ENCODE measurements at places on chromosomes 12 and 14. TPM values are rescaled to one million over a fixed set of nuclear protein-coding genes. Genes with fewer than 3 reads are reported as not detected.

Gene TSPAN11
- 0.64 TPM for total RNA-seq

Gene AKAP6
- total RNA-seq = 11.0 TPM

Gene GALNT8
- total RNA-seq = 0.72 TPM

Gene TEDC1
- total RNA-seq = 15.8 TPM

Gene CD27
- total RNA-seq = not detected

Gene ARHGAP9
- 6.1 TPM for total RNA-seq

Gene LALBA
- not detected for total RNA-seq

Gene CLEC2B
- 61.9 TPM for total RNA-seq

Gene KLRF1
- total RNA-seq = not detected

Gene SETD1B
- 16.6 TPM for total RNA-seq

Gene TMTC1
- total RNA-seq = 25.8 TPM

Gene ADCY4
- 4.4 TPM for total RNA-seq

Gene SAMD15
- total RNA-seq = 0.93 TPM

Gene MYH6
- not detected for total RNA-seq

Gene ULK1
- 102 TPM for total RNA-seq

Gene C3AR1
- total RNA-seq = 0.79 TPM

Gene LRP1-AS
- not detected for total RNA-seq

Gene EPYC
- total RNA-seq = not detected

Gene NTS
- not detected for total RNA-seq

Gene AHSA1
- total RNA-seq = 124 TPM

Gene KRT77
- total RNA-seq = 424 TPM

Gene KRT85
- total RNA-seq = 73.6 TPM

Gene PTPRO
- 0.26 TPM for total RNA-seq

Gene MGAT4C
- total RNA-seq = 0.55 TPM

Gene APAF1
- total RNA-seq = 12.8 TPM

Gene TMX1
- total RNA-seq = 33.0 TPM

Gene AACS
- 103 TPM for total RNA-seq

Gene GPR68
- 2.1 TPM for total RNA-seq

Gene SARNP
- total RNA-seq = 45.8 TPM

Gene SMOC1
- 0.72 TPM for total RNA-seq

Gene STXBP6
- total RNA-seq = 62.1 TPM

Gene CMA1
- total RNA-seq = not detected

Gene POTEM
- total RNA-seq = not detected

Gene SALL2
- 3.0 TPM for total RNA-seq

Gene TBC1D30
- total RNA-seq = 3.9 TPM

Gene KIF26A
- total RNA-seq = 2.1 TPM

Gene GLS2
- total RNA-seq = 8.4 TPM

Gene CDC42BPB
- 108 TPM for total RNA-seq

Gene GLI1
- 2.0 TPM for total RNA-seq

Gene TROAP
- 14.6 TPM for total RNA-seq

Gene GSKIP
- 50.1 TPM for total RNA-seq

Gene IL26
- not detected for total RNA-seq

Gene MTRFR
- total RNA-seq = 6.4 TPM

Gene CCDC177
- not detected for total RNA-seq

Gene GABARAPL1
- total RNA-seq = 74.1 TPM

Gene NYNRIN
- total RNA-seq = 25.3 TPM

Gene CPM
- total RNA-seq = 59.0 TPM

Gene SELPLG
- 2.7 TPM for total RNA-seq

Gene DENND5B
- 5.8 TPM for total RNA-seq

All from suprapubic skin (tissue), 4 donors.